ENCODE measurements at places on chromosomes 4 and X.
A peak's percentile ranks its signal among the peaks of the same experiment; 100 is the strongest.

- DNase-seq = no peak
Observed at GRCh38 chr4:94668724-94669123, 89.0 kb upstream of the BMPR1B start.

DNA sequence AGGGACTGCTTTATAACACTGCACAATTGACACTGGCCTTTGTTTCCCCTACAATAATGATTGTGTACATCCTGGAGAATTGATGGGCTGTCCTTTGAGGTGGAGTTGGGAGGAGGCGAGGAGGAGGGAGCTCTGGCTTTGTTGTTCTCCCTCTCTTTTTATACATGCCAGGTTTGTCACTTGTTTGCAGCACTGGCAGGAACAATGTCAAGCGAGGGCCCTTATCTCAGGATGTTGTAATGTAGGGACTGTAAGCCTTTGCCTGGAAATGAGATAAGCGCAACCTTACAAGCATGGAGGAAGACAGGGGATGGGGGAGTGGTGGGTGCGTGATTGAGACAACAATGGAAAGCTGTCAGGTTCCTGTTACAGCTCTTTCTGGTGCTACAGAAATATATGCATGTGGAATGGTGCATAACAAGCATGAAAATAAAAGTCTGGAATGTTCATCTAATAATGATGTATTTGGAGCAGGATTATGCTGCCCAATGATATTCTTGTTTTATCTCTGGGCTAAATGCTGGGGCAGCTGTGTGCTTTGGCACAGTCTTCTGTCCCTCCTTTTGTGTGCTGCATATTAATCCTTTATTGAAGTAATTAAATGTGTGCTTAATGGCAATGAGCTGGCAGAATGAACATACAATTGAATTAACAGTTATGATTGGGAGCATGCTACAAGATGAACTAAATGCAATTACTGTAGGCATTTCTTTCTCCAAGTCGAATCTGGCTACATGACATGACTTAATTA is 294.4 kb downstream of the GPAT3 start:
- no peak for DNase-seq

DNA sequence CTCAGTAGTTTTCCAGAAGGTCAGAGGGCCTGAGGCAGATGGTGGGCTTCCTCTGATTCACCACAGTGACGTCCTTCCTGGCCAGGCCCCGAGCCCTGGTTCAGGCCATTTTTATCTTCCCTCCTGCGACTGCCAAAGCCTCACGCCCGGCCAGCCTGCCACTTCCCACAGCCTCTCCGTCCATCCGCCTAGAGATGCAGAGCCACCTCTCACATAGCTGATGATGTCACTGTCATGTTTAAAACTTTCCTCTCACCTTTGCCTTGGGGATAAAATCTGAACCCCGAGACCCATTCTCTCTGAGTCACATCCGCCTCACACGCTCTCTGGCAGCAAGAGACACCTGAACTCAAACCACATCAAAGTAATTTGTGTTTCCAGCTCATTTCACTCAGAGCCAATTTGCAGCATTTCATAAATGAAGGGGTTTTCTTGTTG is 175.3 kb downstream of the QDPR start:
- DNase-seq = no peak

DNA sequence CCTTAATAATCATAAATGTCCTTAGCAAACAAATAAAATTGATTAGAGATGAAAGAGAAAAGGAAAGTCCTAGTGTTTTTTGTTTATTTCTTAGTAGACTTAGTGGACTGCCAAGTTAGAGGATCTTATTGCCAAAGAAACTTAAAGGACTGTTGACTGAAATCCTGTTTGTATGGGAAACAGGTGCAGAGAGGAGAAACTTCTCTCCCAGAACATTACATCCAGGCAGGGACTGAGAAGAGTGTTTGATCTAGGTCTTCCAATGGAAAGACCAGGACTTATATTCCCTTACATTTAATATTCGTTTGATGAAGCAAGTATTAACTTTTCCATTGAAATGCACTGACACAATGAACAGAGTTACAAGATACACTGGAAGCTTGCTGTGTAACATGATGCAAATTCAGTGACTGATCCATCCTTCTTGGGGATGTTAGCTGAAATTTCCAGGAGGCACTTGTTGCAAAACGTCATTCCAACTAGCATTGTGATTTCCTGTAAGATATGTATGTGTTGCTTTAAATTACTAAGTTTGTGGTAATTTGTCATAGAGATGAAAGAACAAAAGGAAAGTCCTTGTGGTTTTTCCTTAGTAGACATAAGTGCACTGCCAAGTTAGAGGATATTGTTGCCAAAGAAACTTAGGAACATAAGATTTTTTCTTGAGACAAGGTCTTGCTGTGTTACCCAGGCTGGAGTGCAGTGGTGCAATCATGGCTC is 505.6 kb downstream of the STIM2 start:
- DNase-seq = peak; percentile 6

DNA sequence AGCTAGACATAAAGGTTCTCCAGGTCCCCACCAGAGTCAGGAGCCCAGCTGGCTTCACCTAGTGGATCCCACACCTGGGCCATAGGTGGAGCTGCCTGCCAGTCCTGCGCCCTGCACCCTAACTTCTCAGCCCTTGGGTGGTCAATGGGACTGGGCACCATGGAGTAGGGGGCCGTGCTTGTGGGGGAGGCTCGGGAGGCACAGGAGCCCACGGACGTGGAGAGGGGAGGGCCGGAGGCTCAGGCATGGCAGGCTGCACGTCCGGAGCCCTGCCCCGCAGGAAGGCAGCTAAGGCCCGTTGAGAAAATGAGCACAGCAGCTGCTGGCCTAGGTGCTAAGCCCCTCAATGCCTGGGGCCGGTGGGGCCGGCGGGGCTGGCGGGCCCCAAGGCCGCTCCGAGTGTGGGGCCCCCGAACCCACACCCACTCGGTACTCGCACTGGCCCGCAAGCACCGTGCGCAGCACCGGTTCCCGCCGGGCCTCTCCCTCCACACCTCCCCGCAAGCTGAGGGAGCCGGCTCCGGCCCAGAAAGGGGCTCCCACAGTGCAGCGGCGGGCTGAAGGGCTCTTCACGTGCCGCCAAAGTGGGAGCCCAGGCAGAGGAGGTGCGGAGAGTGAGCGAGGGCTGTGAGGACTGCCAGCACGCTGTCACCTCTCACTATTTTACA is 291.1 kb downstream of the KLHL4 start:
- no peak for DNase-seq

- no peak for DNase-seq
Observed at GRCh38 chr4:2785613-2786012, 7.3 kb upstream of the SH3BP2 start.

GRCh38 chr4:40369437-40370274 is 34.5 kb downstream of the CHRNA9 start:
- no peak for DNase-seq

Measured in A172 (cell line).